ENCODE measurements at places on chromosomes 3 and 15.
A peak's percentile ranks its signal among the peaks of the same experiment; 100 is the strongest.

DNA sequence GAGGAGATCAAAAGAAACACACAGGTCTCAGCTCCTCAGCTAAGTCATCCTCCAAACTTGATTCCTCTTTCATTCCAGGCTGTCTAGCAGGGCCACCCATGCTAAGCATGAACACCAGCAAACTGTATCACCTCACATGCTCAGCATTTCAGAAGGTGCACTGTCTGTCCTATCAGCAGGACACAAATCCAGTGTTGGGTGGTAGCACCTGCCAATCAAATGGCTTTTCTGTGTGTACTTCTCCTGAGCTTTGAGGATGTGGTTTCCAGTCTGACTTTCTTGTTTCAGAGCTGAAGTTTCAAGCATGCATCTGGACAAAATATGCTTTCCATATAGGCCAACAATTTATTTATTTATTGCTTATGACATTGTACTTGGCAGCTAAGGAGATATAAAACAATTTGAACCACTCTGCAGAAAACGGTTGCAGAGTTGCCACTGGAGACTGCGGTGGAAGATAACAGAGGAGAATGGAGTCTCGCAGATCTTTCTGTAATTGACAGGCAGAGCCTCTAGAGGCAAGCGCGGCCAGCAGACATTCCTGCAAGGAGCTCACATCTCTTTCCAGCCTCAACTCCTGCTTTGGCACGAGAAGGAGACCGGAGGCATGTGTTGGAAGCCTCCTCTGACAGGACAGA is 167.1 kb upstream of the WNT5A start:
- no peak for DNase-seq

- no peak for DNase-seq
Measured at GRCh38 chr3:7684182-7684715, 817.4 kb upstream of the LMCD1 start.

DNA sequence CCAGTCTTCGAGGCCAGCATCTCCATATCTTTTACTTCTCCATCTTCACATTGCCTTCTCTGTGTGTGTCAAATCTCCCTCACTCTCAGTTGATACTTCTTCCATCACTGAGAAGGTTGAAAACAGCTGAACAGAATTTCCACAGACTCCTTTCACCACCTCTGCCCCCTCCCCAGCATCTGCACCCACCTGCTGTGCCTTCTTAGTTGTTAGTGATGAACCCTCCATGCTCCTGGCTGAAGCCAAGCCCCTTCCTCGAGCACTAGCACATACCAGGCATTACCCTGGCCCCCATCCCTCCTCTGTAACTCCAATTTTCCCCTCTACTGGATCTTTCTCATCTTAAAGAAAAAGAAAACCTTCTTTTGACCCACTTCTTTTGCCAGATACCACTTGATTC is 27.8 kb upstream of the ESYT3 start:
- no peak for DNase-seq

GRCh38 chr15:29593629-29594028 is 228.6 kb downstream of the TJP1 start:
- DNase-seq, result no peak

DNA sequence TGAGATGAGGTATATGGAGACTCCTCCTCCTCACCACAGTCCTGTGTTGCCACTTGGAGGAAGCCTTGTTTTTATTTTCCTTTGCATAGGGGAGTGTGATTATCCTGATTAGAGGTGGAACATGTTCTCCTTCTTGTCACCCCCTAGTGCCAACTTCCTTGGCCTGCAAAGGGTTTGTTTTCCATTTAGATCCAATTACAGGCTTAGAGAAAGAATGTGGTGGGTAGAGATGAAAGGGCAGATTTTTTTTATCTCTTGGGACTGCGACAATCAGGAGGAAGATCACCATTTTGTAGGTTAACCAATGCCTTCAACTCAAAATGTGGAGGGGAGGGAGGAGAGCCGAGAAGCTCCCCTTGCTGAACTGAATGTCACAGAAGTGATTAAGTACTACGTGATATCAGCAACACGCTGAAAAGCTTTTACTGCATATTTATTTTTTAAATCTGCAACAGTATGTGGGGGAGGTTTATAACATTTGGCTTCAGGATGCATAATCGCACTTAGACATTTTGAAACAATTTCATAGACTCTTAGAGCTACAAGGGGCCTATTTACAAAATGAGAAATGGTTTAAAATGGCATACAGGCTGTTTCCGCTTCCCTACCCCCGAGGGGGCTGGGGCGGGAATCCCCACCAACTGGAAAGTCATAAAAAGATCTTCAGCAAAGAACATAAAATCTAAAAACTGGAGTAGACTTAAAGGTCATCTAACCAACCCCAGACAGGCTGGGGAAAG is 2.4 kb downstream of the LMCD1 start:
- no peak for DNase-seq

DNA sequence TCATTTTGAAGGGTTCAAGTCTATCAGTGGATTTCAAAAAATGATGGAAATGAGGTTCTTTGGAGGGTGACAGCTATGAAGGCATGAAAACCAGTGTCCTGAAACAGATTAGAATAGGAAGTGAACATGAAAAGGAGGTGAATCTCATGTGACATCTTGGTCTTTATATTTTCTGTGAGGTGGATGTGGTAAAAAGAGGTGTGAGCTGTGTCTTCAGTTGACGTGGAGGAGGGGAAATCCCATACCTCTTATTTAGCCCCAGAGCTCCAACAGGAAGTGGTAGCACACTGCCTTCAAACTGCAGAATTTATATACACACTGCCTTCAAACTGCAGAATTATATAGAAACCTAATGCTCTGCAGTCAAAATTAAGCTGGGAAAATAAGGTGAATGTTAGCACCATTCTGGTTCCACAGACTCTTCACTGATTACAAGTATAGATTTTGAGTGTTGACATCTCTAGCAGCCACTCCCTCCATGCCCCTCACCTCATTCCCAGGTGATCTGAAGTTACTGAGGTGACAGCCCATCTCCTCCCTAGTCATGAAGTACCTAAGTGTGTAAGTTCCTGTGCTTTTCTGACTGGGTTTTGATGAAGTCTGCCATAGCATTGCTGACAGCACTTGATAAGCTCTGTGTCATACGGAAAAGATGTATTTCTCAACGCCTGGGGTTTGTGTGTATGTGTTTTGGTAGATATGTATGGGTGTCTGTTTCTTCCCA is 2.7 kb downstream of the RAB8B start:
- DNase-seq, result no peak

GRCh38 chr3:42755681-42756578 is 17.1 kb downstream of the CCDC13 start:
- DNase-seq, result peak; percentile 29

DNA sequence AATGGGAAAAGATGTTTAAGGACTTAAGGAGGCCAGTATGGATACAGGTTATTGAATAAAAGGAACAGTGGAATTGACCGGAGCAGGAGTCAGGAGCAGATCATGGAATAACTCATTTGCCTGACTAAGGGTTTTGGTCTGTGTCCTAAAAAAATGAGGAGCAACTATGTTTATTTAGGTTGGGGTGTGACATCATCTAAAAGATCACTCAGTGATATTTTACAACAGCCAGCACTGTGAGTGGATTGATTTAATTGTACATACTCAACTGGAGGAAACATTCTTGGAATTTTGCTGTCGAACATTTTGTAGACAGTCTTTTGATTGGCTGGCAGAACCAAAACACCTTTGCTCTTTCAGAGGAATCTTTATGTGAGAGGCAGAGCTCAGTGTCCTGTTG is 348.6 kb upstream of the CDIN1 start:
- DNase-seq, result no peak

GRCh38 chr3:117995842-117996437 is 1038.7 kb downstream of the IGSF11 start:
- DNase-seq, result no peak

DNA sequence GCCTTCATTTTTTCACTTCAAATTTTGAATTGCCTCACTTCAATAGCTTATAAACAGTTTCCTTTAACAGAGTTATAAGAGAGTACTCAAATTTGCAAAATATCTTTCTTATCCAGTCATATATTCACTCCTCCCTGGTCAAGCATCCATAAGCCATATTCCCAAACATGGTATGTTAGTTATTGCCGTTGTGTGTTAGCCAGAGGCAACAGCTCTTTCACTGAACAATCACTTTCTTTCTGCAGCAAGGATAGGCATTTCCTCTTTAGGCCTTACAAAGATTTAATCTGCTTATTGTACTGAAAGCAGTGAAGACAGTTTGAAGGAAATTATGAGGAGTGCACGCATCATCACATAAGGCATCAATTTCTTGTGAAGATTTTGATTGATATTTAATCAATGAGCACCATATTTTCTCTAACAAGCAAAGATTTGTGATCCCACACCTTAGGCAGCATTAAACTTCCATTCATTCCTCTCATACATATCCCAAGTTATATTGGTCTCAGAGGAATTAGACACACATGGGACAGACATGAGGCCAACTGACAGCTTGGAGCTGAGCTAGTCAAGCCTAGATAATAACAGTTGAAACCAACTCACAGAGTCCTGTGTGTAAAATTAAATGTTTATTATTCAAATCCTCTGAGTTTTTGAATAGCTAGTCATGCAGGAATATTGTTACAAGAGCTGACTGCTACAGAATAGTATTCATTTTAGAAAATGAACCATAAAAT is 80.0 kb upstream of the EPHA6 start:
- no peak for DNase-seq

DNA sequence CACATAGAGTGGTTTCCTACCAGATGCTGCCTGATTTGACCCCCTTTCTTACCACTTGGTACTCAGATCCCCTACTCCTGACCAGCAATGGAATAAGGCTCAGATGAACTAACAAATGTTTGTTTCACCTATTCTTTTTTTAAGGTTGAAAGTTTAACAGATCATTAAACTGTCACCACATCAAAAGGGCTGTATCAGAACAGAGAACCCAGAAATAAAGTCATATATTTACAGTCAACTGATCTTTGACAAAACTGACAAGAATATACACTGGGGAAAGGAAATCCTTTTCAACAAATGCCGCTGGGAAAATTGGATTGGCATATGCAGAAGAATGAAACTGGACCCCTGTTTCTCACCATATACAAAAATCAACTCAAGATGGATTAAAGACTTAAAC is 56.0 kb downstream of the GPR176 start:
- no peak for DNase-seq

DNA sequence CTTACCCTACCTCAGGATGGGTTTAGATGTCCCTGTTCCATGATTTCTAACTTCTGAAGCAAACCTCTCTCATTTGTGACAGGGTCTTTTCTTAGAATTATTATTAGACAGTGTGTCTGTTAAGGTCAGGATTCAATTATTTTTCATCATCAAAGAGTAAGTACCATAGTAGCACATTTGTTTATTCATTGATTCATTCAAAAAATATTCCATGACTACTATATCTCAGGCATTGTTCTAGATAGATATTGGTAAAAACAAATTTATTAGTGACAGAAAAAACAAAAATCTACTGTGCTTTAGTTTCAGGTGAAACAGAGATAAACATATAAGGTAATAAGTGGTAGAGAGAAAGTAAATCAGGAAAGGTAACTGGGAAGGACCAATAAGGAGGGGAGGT is 3.5 kb upstream of the PLOD2 start:
- no peak for DNase-seq

DNA sequence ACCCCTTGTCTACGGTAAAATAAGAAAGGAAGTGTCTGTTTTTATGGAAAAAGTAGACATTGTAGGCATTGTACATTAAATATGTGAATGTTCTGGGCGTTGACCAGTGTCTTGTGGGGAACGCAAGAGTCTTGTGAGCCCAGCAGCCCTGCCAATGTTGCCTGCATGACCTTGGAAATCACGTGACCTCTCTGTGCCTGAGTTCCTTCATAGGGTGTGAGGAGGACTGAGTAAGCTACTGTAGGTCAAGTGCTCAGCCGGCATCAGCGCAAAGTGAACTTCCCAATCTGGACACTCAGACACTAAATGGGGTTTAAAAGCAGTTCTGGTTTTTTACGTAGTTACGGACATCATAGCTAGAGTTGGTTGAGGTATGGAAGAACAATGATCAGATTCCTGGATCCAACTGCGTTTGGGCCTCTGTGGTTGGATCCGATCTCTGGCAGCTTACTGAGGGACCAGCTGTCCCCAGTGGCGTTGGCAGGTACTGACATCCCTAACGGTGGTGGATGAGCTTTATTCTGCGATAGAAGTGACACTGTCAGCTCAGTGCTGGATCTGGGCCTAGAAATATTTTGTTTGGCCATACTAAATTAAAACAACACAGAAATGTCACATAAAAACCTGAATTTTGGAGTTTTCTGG is 63.8 kb downstream of the SPSB4 start:
- no peak for DNase-seq

GRCh38 chr3:128312271-128312670 is 154.4 kb downstream of the DNAJB8 start:
- no peak for DNase-seq

GRCh38 chr3:41200669-41201021 is 1.3 kb downstream of the CTNNB1 start:
- DNase-seq, result no peak

DNA sequence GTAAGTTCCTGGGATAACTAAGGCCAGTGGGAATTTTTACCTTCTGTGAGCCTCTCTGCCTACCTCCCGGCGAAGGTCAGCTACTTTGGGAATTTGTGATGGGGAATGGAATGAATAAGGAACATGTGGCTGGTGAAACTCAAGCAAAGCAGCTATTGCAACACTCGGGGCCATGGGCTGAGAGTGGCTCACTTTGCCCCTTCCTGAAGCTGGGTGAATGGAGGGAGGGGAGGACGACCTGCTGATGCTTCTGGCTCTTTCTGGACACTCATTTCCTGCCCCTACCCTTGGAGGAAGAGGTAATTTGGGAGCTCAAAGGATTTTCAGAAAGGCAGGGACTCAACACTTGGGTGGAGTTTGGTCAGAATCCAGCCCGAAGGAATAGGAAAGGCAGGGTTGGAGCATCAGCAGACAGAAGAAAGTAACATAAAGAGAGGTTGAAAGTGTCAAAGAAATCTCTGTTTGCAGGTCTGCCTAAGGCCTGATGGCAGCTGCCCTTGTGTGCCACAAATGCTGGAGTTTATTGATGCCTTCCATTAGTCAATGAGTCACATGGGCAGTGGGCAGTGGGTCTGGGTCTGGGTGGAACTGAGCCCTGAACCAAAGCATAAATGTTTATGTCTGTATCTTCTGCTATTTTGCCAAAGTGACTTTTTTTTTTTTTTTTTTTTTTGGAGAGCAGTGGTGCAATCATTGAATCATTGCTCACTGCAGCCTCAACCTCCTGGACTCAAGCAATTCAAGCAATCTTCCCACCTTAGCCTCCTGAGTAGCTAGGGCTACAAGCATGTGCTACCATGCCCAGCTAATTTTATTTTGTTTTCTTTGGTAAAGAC is 12.4 kb downstream of the LAMP3 start:
- DNase-seq, result no peak

- DNase-seq, result no peak
Measured at GRCh38 chr3:185594073-185594472, 8.0 kb downstream of the SENP2 start.
